ENCODE measurements at places on chromosomes 12 and 14.

DNA sequence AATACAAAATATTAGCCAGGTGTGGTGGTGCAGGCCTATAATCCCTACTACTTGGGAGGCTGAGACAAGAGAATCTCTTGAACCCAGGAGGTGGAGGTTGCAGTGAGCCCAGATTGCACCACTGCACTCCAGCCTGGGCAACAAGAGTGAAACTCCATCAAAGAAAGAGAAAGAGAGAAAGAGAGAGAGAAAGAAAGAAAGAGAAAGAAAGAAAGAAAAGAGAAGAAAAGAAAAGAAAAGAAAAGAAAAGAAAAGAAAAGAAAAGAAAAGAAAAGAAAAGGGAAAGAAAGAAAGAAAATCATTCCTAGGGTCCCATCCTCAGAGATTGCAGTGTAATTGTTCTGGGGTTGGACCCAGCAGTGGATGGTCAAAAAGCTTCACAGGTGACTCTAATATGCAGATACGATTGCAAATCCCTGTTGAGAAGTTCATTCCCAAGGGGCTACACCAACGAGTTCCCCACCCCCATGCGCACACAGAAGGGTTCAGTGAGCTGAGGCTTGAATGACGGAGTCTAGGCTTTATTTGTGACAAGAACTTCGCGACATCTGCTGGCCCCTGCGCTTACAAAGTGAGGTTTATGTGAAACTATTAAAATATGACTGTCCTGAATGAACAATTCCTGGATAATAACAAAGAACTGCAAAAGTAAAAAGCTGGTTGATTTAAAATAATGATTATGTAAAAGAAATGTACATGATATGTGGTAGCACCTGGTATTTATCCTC, 17.4 kb upstream of the RNASE12 start:
- no peak for DNase-seq
- peak overlapping the region; percentile 43 for H3K4me3 ChIP-seq
- no peak overlapping the region for H3K27ac ChIP-seq
- peaks cover 6% of the 10 kb centered on the region for H3K27me3 ChIP-seq
- H3K4me1 ChIP-seq: no peaks in the 10 kb centered on the region

- peaks cover 18% of the 10 kb centered on the region for H3K36me3 ChIP-seq
- no peak overlapping the region for H3K4me3 ChIP-seq
- peaks cover 14% of the 10 kb centered on the region for H3K4me1 ChIP-seq
- DNase-seq: no peak
Measured at GRCh38 chr14:88837495-88837894, 13.0 kb downstream of the TTC8 start.

DNA sequence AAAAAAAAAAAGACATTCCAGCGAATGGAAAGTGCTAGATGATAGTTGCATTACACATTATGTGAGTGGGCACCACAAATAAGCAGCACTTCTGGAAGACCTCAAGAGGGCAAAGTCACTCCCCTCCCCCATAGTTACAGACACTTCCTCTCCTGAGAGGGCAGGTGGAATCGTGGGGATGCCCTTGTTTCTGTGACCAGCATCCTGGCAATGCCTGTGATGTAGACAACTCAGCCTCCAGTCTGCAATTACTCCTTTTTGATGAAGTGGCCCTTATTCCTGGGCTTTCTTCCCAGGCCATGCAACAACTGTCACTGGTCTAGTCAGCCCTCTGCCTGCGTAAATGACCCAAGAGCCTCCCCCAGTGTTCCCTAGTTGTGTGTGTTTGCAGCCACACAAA, 104.8 kb downstream of the VRK1 start:
- H3K27me3 ChIP-seq: no peaks in the 10 kb centered on the region

DNA sequence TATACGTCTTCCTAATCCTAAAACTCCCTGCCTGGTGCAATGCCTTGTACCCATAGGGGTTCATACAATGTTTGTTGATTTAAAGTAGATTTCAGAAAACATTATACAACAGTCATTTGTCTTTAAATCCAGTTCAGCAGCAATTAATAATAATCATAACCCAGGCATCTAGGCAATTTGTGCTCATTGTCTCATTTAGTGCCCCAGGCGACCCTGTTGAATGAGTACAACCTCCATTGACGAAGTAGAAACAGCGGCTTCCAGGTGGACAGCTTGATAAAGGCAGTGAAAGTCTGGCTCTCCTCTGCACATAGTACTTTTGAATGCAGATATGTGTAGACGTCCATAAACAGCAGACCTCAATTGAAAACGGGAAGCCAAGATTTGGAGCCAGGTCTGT, 82.9 kb upstream of the CPM start:
- no peaks in the 10 kb centered on the region for H3K36me3 ChIP-seq
- H3K4me1 ChIP-seq: peaks cover 14% of the 10 kb centered on the region
- peaks cover 7% of the 10 kb centered on the region for H3K27me3 ChIP-seq
- no peak for DNase-seq
- no peak overlapping the region for H3K4me3 ChIP-seq

GRCh38 chr12:57772429-57773322, at the start of gene EEF1AKMT3:
Gene EEF1AKMT3, plus strand, starts transcription at chr12:57772614. Its CDS starts 111 bp downstream, at chr12:57772725.
- peak; percentile 69 for DNase-seq
- H3K4me3 ChIP-seq: peak within 1 kb of the TSS; percentile 99
- peak within 1 kb of the TSS; percentile 100 for H3K27ac ChIP-seq

- no peak overlapping the region for H3K4me3 ChIP-seq
- peaks cover 6% of the 10 kb centered on the region for H3K36me3 ChIP-seq
- H3K27ac ChIP-seq: no peak overlapping the region
- DNase-seq: no peak
- H3K27me3 ChIP-seq: no peaks in the 10 kb centered on the region
- H3K4me1 ChIP-seq: peaks cover 66% of the 10 kb centered on the region
Measured at GRCh38 chr12:62722971-62723680, 211.8 kb downstream of the PPM1H start.

- DNase-seq: no peak
- no peak overlapping the region for H3K4me3 ChIP-seq
- peak overlapping the region; percentile 21 for H3K27ac ChIP-seq
- H3K36me3 ChIP-seq: peaks cover 66% of the 10 kb centered on the region
- no peaks in the 10 kb centered on the region for H3K27me3 ChIP-seq
Measured at GRCh38 chr12:121505513-121505912, 75.3 kb downstream of the KDM2B start.

- peaks cover 38% of the 10 kb centered on the region for H3K4me1 ChIP-seq
- H3K27me3 ChIP-seq: peaks cover 18% of the 10 kb centered on the region
- H3K4me3 ChIP-seq: no peak overlapping the region
- no peak for DNase-seq
- no peaks in the 10 kb centered on the region for H3K36me3 ChIP-seq
- no peak overlapping the region for H3K27ac ChIP-seq
Measured at GRCh38 chr14:94571395-94571794, 9.8 kb upstream of the SERPINA5 start.

DNA sequence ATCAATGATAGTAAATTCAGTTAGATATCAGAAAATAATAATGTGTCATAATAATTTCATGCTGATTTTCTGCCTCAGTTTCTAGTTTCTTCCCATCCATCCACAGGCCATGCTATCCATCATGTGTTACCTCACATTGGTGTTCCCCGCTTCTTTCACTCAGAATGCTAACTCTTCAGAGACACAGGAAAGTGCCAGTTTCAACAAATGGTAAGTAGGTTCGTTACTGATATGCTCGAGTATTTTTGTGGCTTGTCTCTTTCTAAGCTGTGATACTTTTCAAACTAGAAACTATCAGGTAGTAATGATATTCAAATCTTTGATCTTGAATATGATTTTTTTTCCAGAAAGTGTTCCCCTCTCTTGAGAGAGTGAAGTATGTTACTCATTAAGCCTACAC, 1.5 kb downstream of the KLRB1 start:
- no peak overlapping the region for H3K27ac ChIP-seq
- peaks cover 5% of the 10 kb centered on the region for H3K27me3 ChIP-seq
- H3K4me1 ChIP-seq: no peaks in the 10 kb centered on the region
- H3K4me3 ChIP-seq: no peak overlapping the region

DNA sequence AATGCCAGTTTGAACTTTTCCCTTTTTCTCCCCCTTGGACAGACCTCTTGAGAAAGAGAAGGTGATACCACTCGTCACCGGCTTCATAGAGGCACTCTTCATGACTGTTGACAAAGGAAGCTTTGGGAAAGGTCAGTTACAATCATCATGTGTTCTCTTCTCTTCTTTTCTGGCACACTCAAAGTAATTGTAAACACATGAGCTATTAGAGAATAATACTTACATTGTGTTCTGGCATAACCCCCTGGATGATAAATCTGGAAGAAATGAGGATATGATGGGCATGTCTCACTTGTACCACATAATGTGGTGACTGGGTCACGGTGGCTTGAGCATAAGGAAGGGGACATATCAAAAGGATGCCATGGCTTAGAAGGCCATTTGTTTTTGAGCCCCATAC, 20.0 kb downstream of the UTP20 start:
- DNase-seq: no peak
- H3K27ac ChIP-seq: no peak overlapping the region
- no peak overlapping the region for H3K4me3 ChIP-seq
- H3K36me3 ChIP-seq: peaks cover 55% of the 10 kb centered on the region
- H3K4me1 ChIP-seq: no peaks in the 10 kb centered on the region

DNA sequence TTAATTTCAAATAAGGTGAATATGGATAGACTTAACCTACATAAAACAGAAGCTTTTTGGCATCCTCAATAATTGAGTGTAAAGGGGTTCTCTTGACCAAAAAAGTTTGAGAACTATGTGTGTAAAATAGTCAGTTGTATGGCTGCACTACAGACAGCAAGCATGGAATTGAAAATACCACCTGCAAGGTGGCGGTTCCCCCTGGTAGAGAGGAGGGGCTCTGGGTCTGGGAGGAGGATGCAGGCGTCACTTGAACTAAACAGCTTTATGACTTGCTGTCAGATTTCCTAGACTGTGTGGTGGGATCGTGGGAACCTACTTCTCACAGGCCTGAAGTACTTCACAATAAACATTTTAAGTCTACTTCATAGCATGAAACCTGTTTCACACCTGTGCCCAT, 6.3 kb downstream of the EVL start:
- peaks cover 96% of the 10 kb centered on the region for H3K4me1 ChIP-seq
- peaks cover 2% of the 10 kb centered on the region for H3K36me3 ChIP-seq
- H3K4me3 ChIP-seq: no peak overlapping the region
- DNase-seq: no peak

DNA sequence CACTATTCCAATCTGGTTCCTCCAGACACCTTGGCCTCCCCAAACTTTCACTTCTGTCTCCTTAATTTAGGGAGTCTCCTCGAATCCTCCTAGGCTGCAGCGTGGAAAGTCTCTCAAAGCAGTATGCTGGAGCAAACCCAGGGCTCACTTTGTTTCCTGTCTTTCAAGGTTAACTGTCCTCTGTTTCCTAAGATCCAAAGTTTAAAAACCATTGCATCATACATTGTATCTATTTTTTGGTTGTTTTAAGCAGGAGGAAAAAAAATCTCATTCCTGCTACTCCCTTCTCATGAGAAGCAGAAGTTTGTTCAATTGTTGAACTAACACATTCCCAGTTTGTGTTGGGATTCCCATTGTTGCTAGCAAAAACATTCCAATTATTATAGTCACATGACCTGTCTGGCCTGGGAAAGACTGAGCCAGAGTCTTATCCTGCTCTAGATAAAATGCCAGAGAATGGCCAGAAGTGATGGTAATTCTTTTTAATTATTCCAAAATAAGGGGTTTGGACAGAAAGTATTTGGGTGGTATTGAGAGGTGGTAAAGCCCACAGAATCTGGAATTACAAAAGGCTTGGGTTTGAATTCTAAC, 67.3 kb downstream of the HSPB8 start:
- peak overlapping the region; percentile 81 for H3K27ac ChIP-seq
- no peak overlapping the region for H3K4me3 ChIP-seq
- no peaks in the 10 kb centered on the region for H3K4me1 ChIP-seq
- H3K36me3 ChIP-seq: no peaks in the 10 kb centered on the region
- H3K27me3 ChIP-seq: peaks cover 9% of the 10 kb centered on the region
- no peak for DNase-seq

Data from nephron progenitor cell (in vitro differentiated cells).